Left cardiac atrium (tissue), 4 donors: ENCODE measurements at places on chromosomes 1 and 21. TPM values are rescaled to one million over a fixed set of nuclear protein-coding genes. Genes with fewer than 3 reads are reported as not detected.
A peak's percentile ranks its signal among the peaks of the same experiment; 100 is the strongest.

The RAB25 gene
- not detected for total RNA-seq

The C1orf94 gene
- total RNA-seq, result not detected

The POU3F1 gene
- total RNA-seq, result 0.09 TPM

DNA sequence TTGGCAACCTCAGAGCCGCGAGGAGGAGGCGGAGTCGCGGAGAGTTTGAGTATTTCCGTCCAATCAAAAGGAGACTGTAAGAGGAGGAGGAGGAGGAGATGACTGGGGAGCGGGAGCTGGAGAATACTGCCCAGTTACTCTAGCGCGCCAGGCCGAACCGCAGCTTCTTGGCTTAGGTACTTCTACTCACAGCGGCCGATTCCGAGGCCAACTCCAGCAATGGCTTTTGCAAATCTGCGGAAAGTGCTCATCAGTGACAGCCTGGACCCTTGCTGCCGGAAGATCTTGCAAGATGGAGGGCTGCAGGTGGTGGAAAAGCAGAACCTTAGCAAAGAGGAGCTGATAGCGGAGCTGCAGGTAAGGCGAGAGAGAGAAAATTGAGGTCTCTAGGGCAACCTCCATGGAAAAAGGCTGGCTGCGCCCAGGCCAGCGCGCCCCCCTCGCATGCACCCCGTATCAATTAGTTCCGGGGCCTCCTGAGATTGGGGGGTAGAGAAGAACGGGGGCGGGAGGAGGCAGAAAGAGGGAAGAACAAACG lies at the start of gene PHGDH:
Gene PHGDH, plus strand, starts transcription at position 131 of the 538 bp plus-strand sequence. Its CDS starts 89 bp downstream, at position 220.
- peak; percentile 76 for DNase-seq

The SLAMF6 gene
- 0.55 TPM for total RNA-seq

DNA sequence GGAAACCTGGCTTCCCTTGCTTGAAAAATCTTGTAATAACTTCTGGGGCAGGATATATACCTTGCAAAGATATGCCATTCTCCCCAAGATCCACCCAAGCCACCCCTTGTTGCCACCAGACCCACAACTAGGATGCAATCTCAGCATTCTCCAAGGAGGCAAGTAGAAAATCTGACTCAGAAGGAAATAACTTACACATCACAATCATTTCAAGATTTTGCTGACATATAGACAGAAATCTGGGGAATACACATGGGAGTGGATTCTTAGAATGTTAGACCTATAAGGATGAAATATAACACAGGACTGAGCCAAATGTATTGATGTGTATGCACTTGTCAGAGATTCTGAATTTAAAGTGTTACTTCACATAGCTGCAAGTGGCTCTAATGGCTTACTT lies 14.8 kb upstream of the ZDHHC18 start:
- no peak for DNase-seq

GRCh38 chr1:61337441-61337951 lies 255.1 kb downstream of the NFIA start:
- no peak for DNase-seq

The SPRR2E gene
- not detected for total RNA-seq

DNA sequence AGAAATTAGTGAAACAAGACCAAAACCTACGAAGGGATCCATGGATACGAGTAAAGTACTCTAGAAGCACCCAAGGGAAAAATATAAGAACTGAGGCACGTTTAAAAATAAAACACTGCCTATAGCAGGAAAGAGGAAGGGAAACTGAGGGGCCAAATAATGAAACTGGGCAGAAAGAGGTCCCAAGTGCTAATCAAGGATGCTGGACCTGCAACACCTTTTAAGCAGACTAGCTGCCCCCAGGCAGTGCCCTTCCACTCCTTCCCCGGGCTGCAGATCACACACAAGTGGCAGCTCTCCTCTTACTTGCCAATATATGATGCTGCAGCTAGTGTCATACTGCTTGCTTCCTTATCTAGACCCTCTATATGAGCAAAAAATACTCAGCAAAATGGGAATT lies 7.6 kb upstream of the OTUD7B start:
- no peak for DNase-seq

The PRR9 gene
- not detected for total RNA-seq

DNA sequence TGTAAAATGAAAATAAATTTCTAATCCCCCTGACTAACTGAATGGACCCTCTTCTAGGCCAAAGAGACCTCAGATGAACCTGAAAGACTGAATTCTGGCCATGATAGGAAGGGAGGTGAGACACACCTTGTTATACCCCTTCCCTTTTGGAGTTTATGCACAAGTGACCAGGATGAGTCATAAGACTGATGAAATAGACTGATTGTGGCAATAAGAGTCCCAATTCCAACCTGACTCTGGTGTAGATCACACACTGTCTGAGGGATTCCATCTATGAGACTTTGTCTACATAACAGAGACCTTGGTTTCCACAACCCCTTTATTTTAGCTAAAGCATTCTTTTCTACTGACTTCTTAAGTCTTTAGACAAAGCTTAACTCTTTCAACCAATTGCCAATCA lies 13.5 kb upstream of the OR2G2 start:
- no peak for DNase-seq

GRCh38 chr1:32705516-32705915 lies 2.9 kb upstream of the SYNC start:
- DNase-seq, result no peak

- no peak for DNase-seq
Observed at GRCh38 chr21:36749935-36750575, 51.1 kb downstream of the SIM2 start.

DNA sequence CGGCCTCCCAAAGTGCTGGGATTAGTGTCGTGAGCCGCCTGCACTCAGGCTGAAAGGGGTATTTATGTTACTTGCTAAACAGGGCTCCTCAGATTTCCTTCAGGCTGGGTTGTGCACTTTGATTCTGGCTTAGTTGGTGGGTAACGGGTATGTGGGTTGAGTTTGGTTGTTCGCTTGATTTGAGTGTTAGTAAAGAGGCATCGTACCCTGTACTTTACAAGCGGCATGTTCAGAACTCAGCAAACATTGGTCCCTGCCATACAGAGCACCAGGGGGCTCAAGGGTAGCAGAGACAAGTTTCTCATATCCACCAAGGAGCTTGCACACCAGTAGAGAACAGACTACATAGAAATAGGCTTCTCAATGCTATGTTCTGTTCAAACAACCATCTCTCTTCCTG lies 147.8 kb downstream of the PGBD5 start:
- no peak for DNase-seq

- no peak for DNase-seq
Observed at GRCh38 chr1:154568157-154568815, 708 bp downstream of the CHRNB2 start.

The SLC45A3 gene
- total RNA-seq, result 3.3 TPM

DNA sequence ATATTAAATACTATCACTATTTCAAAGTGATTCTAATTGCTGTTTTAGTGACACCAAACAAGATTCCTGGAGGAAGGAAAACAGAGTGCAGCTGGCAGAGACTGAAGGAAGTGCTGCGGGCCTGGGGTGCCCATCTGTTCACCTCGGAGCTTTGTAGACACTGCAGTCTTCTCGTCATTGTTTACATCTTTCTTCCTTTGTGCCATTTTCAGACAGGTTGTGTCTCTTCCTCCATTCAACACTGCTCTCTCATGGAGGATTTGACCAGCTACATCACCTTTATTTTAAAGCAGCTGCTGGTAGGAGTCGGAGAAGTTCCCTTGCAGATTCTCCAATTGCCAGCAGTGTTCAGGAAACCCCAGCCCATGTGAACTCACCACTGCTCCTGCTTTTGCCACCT lies 37.3 kb downstream of the ABCA4 start:
- DNase-seq, result no peak

The BATF3 gene
- total RNA-seq, result 8.1 TPM

The SH2D1B gene
- total RNA-seq, result 0.27 TPM

The KCNJ15 gene
- 1.3 TPM for total RNA-seq

GRCh38 chr1:183097438-183098051 lies 74.3 kb downstream of the LAMC1 start:
- DNase-seq, result no peak

DNA sequence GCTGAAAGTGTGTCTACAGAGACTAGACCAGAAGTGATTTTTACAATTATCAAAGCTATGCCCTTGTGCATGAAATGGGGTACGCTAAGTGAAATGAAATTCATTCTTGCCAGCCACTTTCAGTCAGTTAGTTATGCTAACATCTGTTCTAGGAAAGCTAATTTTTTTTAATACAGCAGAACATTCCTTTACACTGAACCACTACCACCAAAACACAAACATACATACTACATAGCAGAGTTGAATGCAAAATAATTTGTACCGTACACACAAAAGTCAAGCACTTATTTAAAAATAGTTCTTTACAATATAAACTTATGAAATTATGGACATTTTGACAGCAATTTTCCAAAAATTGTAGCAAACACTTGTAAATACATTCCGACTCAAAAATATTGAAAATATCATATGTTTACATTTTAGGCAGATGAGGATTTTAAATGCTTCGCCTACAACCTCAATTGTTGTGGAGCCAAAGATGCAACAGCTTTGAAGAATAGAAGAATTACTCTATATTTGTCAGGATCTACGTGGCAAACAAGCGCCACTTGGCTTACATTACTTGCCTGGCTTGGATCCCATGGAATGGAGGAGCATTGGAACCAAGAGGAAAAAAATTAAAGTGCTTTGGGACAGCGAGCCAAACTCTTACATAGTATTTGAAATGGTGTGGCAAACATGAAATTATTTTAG lies 30.6 kb downstream of the WLS start:
- no peak for DNase-seq

DNA sequence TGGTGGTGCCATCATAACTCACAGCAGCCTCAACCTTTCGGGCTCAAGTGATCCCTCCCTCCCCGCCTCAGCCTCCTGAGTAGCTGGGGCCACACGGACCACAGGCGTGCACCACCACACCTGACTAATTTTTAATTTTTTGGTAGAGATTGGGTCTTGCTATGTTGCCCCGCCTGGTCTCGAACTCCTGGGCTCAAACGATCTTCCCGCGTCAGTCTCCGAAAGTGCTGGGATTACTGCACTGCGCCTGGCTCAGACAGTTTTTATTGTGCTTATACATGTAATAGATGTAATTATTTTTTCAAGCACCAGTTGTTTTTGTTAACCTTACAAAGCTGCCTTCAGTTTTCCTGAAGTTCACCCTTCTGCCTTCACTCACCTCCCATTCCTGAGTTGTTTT lies 38.0 kb upstream of the HMGN1 start:
- DNase-seq, result no peak

GRCh38 chr1:181094416-181095212 lies 6.1 kb downstream of the IER5 start:
- no peak for DNase-seq

DNA sequence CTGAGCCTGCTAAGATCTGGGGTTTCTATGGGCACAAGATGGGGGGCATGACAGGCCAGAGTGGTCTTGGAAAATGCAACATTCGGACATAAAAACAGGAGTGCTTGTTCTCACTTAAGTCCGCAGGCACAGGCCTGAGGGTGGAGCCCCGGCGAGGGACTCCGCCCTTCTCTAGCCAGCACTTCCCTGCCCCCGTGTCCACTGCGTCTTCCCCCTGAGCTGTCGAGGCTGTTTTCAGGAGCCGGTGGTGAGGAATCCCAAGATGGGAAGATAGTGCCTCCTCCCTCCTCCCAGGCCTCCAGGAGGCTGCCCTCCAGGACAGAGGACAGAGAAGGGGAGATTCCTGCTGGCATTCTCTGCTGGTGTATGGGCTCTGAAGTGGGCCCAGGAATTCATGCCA lies 105.2 kb downstream of the TLR5 start:
- no peak for DNase-seq

DNA sequence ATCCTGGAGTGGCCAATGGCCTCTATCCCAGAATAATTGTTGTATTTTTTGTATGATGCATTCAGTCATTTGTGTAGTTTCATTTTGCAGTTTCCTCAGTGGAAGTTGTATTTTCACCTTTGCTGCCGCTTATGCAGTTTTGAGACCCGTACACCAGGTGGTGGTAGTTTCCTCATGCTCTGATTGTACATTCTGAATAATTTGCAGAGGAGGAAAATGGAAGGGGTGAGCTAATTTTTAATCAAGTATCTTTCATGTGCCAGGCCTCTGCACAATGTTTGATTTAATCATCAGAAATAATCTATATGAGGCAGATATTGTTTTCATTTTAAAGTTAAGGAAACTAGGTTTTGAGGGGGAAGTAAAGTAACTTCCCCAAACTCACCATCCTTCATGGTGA lies 29.5 kb downstream of the HLX start:
- no peak for DNase-seq

The KDF1 gene
- 0.68 TPM for total RNA-seq

DNA sequence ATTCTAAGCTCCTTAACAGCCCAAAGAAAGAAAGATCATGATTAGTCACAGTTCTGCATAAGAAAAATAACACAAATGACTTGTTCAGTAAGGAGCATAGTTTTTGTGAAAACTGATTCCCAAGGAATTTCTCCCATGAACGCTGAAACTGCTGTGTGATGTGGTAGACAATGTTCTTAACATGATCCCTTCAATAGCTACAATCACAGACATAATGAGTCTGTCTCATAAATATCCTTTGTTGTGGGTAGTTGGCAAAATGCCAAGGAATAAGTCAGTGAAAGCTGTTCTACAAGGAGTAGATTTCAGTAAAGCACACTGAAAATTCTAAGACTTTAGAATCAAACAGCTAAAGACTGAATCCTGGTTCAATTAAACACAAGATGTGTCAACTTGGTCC lies 404.8 kb downstream of the HLX start:
- no peak for DNase-seq

DNA sequence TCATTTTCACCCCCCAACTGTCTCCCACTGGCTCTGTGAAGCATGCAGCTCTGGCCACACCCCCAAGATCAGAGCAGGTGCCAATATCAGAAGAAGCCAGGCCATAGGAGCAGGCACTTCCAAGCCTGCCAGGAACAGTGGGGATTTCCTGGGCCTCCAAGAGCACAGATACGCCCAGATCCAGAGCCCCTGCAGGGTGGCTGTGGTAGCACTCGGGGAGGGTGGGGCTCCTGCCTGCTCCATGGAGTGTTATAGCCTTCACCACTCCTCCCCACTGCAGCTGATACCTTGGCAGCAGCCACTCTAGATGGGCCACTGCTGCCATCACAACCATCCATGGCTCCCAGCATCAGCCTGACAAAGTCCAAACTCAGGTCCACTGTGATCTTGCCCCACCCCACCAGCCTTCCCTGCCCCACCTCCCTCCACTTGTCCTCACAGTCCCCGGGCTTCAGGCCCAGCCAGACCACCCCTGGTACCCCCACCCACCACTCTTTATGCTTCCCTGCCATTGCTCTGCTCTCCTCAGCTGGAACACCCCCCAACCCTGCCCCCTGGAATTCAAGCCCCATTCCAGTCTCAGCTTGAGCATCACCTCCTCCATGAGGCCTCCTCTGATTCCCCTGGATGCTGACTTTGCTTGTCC lies 448.3 kb downstream of the MATN1 start:
- no peak for DNase-seq

DNA sequence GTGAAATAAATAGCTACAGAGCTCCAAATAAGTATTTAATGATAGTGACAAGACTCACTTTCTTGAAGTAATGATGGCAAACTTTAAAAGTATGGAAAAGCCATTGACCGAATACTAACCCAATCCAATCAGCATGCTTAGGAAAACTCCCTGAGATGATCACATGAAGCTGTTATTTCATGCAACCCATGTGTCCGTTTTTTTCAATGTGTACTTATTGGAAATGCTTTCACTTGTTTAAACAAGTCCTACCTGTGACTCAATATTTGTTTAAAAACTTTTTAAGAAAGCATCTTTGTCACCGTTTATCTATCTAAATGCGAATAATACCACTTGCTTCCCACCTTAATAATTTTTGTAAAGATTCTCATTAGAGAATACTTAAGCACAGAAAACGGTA lies 185.8 kb downstream of the NRIP1 start:
- DNase-seq, result no peak

- DNase-seq, result no peak
Observed at GRCh38 chr1:241997401-241997998, 1.4 kb downstream of the MAP1LC3C start.

GRCh38 chr1:147169171-147169570 lies 3.1 kb downstream of the PRKAB2 start:
- DNase-seq, result no peak

The TFAP2E gene
- 0.47 TPM for total RNA-seq
